ENCODE measurements at places on chromosomes 4 and X.

GRCh38 chr4:77169481-77169880 lies 12.5 kb downstream of the CCNG2 start:
- no peak for DNase-seq

DNA sequence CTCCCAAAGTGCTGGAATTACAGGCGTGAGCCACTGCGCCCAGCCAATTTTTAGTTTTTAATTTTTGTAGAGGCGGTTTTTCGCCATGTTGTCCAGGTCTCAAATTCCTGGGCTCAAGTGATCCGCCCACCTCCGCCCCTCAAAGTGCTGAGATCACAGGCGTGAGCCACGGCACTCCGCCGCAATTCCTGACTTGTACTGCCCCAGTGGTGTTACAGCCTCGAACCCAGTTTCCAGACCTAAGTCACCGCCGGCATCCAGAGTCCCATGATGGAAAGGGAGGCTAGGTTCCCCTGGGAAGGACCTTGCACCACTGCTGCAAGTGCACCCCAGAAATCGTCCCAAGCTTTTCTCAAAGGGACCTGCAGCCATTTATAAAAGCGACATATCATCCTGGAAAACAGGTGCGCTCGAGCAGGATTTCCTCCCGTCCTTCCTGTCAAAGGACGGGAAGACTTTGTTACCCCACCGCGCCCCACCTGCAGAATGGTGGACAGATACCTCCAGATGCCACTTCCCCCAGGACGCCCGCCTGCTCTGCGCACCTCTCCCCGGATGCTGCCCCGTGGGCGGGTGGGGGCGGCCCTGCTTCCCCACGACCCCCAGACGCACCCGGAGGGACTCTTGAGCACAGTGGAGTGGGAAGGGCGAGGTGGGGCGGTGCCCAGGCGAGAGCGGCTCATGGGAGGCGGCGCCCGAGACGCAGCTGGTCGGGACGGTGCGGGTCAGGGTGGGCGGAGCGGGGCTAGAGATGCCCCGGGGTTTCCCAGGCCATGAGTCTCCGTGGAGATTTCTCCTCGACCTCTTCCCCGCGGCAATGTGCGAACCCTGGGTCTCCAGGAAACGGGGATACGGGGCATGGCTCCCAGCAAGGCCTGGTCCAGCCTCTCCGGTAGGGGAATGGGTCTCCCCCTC lies 947 bp upstream of the RPL10 start:
- peak; percentile 84 for DNase-seq

- no peak for DNase-seq
Observed at GRCh38 chrX:150051096-150051495, 112.8 kb upstream of the EOLA2 start.

GRCh38 chr4:175253184-175253902 lies 335.2 kb downstream of the ADAM29 start:
- DNase-seq = no peak

- no peak for DNase-seq
Observed at GRCh38 chr4:103089481-103089880, 10.2 kb downstream of the BDH2 start.

DNA sequence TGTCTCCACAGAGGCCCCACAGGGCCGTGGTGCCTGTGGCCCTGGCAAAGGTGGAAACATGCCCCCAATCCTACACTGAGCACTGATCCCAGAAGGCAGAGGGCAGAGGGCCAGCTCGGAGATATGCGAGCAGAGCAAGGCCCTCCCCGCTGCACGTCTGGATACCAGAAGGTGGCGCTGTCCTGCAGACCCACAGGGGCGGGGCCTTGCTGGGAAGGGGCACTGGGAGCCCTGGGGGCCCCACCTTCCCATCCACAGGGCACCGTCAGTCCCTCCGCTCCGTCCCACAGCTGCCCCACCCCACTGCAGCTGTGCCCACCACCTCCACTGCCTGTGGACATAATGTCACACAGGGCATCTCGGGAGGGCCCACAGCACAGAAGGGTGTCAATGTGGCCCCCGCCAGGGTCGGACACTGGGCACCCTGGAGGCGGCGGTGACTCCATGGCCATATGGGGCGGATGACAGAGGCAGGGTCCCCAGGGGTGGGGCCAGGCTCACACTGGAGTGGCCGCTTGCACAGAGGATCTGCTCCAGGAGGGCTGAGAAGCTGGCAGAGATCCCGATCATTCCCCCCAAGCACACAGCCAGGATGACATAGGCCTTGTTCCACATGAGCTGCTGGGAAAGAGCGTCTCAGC lies 4.8 kb downstream of the SLC49A3 start:
- peak; percentile 80 for DNase-seq

GRCh38 chr4:147901916-147902315 lies 170.0 kb downstream of the ARHGAP10 start:
- DNase-seq = no peak

DNA sequence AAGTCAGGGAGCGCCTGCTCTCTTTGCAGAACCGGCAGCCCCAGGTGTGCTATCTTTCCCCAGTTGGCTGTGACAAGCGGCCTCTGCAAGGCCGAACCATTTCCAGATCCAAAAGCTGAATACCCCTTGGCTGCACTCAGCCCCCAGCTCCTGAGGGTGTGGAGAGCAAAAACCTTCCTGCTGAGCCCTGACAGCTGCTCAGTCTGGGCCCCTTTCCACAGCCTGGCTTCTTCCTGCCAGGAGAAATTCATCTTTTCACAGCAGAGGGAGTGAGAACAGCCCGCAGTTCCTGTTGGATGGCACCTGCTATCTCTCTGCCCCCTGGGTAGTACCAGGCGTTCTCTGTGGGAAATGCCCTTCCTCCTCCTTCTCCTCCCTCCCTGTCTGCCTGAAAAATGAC lies 78.4 kb downstream of the DRD5 start:
- DNase-seq = no peak

DNA sequence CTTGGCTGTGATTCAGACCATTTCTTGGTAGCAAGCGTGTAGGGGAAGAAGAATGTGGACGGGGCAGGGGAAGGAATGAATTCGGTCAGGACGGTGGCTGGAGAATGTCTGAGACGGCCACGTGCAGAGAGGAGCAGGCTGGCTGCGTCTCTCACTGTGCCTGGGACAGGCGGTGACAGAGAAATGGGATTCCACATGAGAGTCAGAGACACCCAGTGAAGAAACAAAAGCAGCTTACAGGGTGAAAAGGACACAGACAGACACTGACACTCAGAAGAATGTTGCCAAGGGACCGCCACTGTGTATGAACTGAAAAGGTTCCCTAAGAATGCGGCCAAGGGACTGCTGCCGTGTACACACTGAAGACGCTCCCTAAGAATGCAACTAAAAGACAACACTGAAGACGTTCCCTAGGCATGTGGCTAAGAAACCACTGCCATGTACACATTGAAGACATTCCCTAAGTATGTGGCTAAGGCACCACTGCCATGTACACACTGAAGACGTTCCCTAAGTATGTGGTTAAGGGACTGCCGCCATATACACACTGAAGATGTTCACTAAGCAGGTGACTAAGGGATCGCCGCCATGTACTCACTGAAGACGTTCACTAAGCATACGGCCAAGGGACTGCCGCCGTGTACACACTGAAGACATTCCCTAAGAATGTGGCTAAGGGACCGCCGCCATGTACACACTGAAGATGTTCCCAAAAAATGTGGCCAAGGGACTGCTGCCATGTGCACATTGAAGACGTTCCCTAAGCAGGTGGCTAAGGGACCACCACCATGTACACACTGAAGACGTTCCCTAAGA lies 49.1 kb downstream of the DHRSX start:
- DNase-seq = no peak

GRCh38 chrX:11399489-11400094 lies 106.4 kb downstream of the AMELX start:
- no peak for DNase-seq

- no peak for DNase-seq
Observed at GRCh38 chrX:74546984-74547383, 67.4 kb downstream of the RLIM start.

DNA sequence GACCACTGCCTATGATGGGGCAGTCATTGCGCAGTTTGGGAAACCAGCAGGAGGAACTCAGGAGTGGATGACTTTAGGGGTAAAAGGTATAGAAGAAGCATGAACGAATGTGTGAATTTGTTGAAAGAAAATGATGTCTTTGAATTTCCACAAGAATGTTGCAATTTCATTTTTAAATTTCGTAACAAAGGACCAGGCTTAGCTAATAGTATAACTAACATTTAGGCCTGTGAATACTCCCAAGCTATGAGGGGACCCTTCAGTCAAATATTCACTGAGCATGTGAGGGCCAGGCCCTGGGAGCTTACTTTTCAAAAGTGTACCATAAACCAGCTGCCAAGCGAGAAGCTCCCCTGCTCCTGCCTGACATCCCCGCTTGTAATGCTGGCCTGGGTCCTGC lies 5.3 kb downstream of the MPC1L start:
- DNase-seq = no peak

DNA sequence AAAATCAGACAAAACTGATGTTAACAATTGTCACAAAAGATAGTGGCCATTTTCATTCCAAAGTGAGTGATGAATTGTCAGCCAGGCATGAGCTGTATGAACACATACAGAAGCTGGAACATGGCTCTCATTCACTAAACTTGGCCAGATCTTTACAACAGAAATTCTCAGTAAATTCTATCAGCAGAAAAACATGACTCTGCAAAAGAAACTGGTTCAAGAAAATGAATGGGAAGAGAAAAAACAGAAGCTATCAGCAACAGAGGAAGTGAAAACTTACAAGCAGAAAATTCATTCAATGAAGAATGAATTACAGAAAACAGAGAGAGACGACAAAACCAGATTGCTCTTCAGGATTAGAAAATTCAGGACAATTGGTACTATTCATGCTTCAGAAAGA lies 249.6 kb downstream of the COL25A1 start:
- DNase-seq = no peak

- DNase-seq = peak; percentile 25
Observed at GRCh38 chrX:77446029-77446585, 1.1 kb upstream of the FGF16 start.

DNA sequence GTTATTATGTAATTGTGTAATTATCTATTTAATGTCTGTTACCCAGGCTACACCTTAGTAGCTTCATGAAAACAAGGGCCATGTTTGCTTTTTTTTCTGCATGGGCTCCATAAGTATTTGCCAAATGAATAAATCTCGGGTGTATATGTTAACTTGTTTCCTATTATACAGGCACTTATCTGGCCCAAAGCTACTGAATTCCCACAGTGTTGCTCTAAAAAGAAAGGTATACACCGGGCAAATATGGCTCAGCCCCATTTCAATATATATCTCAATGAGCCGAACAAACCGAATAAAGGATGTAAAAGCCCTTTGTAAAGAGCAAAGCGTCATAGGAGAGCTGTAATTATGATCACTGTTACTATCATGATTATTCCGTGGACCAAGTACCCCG lies 767 bp downstream of the PAQR3 start:
- no peak for DNase-seq

GRCh38 chrX:108735091-108735678 lies 1.2 kb downstream of the IRS4 start:
- peak; percentile 4 for DNase-seq

DNA sequence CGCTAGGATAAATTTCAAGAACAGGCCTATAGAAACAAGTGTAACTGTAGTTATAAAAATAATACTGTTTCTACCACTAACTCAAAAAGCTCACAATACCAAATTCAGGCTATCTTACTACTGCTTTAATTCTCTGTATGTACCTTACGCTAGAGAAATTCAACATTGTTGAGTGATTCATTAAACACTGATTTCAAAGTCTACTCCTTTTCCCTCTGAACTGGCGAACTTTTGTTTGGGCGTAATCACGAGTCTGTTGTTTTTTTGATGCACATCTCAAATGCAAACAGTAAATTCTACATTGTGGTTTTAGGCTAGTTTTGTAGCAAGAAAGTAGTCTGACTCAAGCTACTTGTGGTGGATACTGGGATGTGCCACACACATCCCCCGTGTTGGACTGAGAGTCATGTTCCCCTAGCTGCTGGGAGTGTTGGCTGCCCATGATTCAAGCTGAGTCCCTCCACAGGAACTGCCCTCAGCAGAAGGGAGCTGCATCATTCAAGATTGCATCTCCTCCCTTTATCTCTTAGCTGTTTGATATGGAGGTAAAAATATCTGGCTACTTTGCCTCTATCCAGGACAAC lies 406.1 kb downstream of the RAPGEF2 start:
- DNase-seq = no peak

- no peak for DNase-seq
Observed at GRCh38 chr4:38381788-38382187, 282.2 kb upstream of the KLF3 start.

DNA sequence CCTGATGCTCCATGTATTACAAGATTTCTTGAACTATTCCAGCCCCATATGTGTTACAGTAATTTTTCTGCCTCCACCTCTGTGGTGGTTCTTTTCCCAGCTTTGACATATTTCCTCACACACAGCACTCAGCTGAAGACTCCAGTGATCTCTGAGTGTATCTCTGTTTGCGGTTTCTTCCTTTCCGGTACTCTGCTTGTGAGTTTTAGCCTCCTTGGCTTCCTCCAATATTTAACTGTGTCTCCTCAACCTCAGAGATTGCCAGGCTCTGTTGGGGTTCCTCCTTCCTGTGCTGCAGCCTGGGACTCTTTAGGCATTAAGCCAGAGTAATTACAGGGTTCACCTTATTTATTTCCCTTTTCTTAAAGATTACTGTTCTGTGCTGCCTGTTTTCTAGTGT lies 73.2 kb downstream of the NFKB1 start:
- no peak for DNase-seq

- no peak for DNase-seq
Observed at GRCh38 chr4:5824635-5825034, 68.3 kb downstream of the CRMP1 start.

DNA sequence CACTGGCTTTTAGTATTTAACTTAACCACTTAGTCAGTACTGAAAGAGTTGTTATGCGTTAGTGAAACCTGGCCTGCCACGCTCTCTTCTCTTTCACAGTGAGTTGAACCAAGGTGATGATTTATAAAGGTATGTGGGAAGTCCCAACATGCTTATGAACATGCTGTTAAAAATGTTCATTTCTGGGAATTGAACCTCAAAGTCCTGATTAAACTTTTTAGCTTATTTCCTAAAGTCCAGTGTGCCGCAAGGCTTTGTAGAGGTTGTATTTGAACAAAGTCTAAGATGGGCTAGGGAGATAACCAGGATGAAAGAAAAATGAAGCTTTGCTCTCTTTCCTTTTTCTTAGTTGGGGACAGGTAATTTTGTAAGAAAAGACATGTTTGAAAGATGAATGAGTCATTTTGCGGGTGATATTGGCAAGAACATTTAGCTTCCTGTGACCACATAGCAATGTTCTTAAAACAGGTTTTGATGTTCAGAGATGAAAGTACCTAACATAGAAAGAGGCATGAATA lies 270.3 kb downstream of the DTHD1 start:
- no peak for DNase-seq

GRCh38 chrX:16101581-16101980 lies 21.8 kb upstream of the GRPR start:
- DNase-seq = no peak

GRCh38 chr4:173301518-173302201 lies 32.5 kb downstream of the HMGB2 start:
- no peak for DNase-seq

- DNase-seq = no peak
Observed at GRCh38 chr4:110270492-110271197, 72.2 kb upstream of the ELOVL6 start.

Measured in left colon (tissue), 2 donors.